H9 (cell line): ENCODE measurements at places on chromosomes 6 and 20. TPM values are rescaled to one million over a fixed set of nuclear protein-coding genes. Genes with fewer than 3 reads are reported as not detected.

The SYNDIG1 gene
- 4.7 and 5.4 TPM in 2 replicates for total RNA-seq

The RAET1L gene
- total RNA-seq = not detected in 2 replicates

The ENPP4 gene
- 2.9 and 3.2 TPM in 2 replicates for total RNA-seq

The BPIFA1 gene
- not detected in 2 replicates for total RNA-seq

The SLPI gene
- total RNA-seq = not detected in 2 replicates

The HLA-DPA1 gene
- total RNA-seq = 2.6 and 4.0 TPM in 2 replicates

The ZDHHC14 gene
- total RNA-seq = 1.7 and 2.2 TPM in 2 replicates

The B3GAT2 gene
- 0.22 and 0.24 TPM in 2 replicates for total RNA-seq

The BNIP5 gene
- total RNA-seq = not detected in 2 replicates

The FAM217A gene
- not detected in 2 replicates for total RNA-seq

The PXMP4 gene
- 4.5 and 5.7 TPM in 2 replicates for total RNA-seq

The PCED1A gene
- 27.2 and 30.8 TPM in 2 replicates for total RNA-seq

The CCN6 gene
- not detected in 2 replicates for total RNA-seq

The PDSS2 gene
- total RNA-seq = 12.1 and 12.2 TPM in 2 replicates

The PLN gene
- not detected in 2 replicates for total RNA-seq

The HEY2 gene
- 5.6 and 6.6 TPM in 2 replicates for total RNA-seq

The PHACTR3 gene
- not detected in 2 replicates for total RNA-seq

The TFB1M gene
- total RNA-seq = 28.6 and 31.5 TPM in 2 replicates

The STX11 gene
- total RNA-seq = 0.11 and 0.22 TPM in 2 replicates

The PDE7B gene
- not detected in 2 replicates for total RNA-seq

The DEK gene
- 216 and 217 TPM in 2 replicates for total RNA-seq

The VGLL2 gene
- 0.13 TPM in 1 of 2 replicates, not detected in the other for total RNA-seq

The OLIG3 gene
- total RNA-seq = 0.22 and 0.42 TPM in 2 replicates

The ADISSP gene
- total RNA-seq = 79.2 and 80.9 TPM in 2 replicates

The MAP7 gene
- total RNA-seq = 50.2 and 51.1 TPM in 2 replicates

The BPIFB1 gene
- not detected in 2 replicates for total RNA-seq

The PRR18 gene
- total RNA-seq = 0.11 TPM in 1 of 2 replicates, not detected in the other

The FLRT3 gene
- total RNA-seq = 2.1 TPM in 2 replicates

The TMEM74B gene
- 4.9 and 6.2 TPM in 2 replicates for total RNA-seq

The MCCD1 gene
- total RNA-seq = not detected in 2 replicates

The KDM1B gene
- total RNA-seq = 5.2 and 5.4 TPM in 2 replicates

The USP49 gene
- total RNA-seq = 18.7 and 19.0 TPM in 2 replicates

The TENT5A gene
- total RNA-seq = 1.4 and 1.6 TPM in 2 replicates

The MGME1 gene
- total RNA-seq = 47.7 and 48.9 TPM in 2 replicates

The FAM229B gene
- total RNA-seq = 8.2 and 9.0 TPM in 2 replicates

The NT5E gene
- total RNA-seq = 0.33 and 0.52 TPM in 2 replicates

The RIPPLY2 gene
- 0.90 TPM in 2 replicates for total RNA-seq

The MRAP2 gene
- 8.0 and 8.3 TPM in 2 replicates for total RNA-seq

The TAAR1 gene
- not detected in 2 replicates for total RNA-seq

The COL12A1 gene
- total RNA-seq = 0.96 and 1.4 TPM in 2 replicates
